ENCODE measurements at places on chromosomes 5 and 9. TPM values are rescaled to one million over a fixed set of nuclear protein-coding genes. Genes with fewer than 3 reads are reported as not detected.

- peaks cover 20% of the 10 kb centered on the region for H3K36me3 ChIP-seq
- no peak overlapping the region for H3K4me3 ChIP-seq
- no peaks in the 10 kb centered on the region for H3K4me1 ChIP-seq
- DNase-seq, result no peak
- no peak overlapping the region for H3K27ac ChIP-seq
Measured at GRCh38 chr5:14710313-14710994, 45.9 kb downstream of the OTULIN start.

DNA sequence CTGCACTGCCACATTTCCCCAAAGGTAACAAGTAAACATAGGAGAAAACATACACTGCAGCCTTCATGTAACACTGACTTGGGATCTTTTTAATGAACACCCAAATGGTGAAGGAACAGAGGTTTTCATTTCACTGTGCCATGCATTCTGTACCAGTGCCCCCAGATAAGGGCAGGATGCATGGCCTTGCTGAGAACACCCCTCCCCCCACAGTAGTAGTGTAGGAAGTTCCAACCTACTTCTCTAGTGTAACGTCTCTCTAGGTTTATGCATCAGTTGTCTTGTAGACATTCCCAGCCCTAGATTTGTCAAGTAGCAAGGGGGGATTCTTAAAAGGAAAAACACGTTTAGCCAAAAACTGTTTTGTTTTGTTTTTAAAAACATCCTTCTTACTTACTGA is 29.9 kb downstream of the MAP3K1 start:
- no peak overlapping the region for H3K4me3 ChIP-seq
- no peak for DNase-seq
- no peaks in the 10 kb centered on the region for H3K36me3 ChIP-seq
- H3K27ac ChIP-seq, result no peak overlapping the region
- peaks cover 15% of the 10 kb centered on the region for H3K4me1 ChIP-seq

GRCh38 chr9:104319198-104319597 is 184.9 kb upstream of the OR13F1 start:
- no peak for DNase-seq
- H3K4me1 ChIP-seq, result no peaks in the 10 kb centered on the region
- no peak overlapping the region for H3K4me3 ChIP-seq

DNA sequence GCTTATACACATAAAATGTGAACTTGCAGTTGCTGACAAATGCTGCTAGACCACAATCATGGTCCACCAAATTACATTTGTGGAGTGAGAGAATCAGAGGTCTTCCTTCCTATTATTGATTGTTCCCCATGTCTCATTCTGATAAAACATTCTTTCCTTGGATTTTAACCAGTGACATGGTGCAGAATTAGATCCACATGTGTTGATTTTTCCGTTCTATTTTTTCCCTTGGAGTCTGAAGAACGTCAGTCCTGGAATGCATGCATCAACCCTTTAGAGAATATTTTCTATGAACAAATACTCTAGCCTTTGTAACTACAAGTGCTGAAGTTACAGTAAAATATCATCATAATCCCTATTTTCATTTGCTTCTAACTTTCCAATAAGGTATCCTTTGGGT is 170.7 kb upstream of the SPRY4 start:
- H3K27ac ChIP-seq, result no peak overlapping the region
- no peak overlapping the region for H3K4me3 ChIP-seq
- no peaks in the 10 kb centered on the region for H3K4me1 ChIP-seq
- H3K36me3 ChIP-seq, result no peaks in the 10 kb centered on the region
- DNase-seq, result no peak
- peaks cover 14% of the 10 kb centered on the region for H3K27me3 ChIP-seq

DNA sequence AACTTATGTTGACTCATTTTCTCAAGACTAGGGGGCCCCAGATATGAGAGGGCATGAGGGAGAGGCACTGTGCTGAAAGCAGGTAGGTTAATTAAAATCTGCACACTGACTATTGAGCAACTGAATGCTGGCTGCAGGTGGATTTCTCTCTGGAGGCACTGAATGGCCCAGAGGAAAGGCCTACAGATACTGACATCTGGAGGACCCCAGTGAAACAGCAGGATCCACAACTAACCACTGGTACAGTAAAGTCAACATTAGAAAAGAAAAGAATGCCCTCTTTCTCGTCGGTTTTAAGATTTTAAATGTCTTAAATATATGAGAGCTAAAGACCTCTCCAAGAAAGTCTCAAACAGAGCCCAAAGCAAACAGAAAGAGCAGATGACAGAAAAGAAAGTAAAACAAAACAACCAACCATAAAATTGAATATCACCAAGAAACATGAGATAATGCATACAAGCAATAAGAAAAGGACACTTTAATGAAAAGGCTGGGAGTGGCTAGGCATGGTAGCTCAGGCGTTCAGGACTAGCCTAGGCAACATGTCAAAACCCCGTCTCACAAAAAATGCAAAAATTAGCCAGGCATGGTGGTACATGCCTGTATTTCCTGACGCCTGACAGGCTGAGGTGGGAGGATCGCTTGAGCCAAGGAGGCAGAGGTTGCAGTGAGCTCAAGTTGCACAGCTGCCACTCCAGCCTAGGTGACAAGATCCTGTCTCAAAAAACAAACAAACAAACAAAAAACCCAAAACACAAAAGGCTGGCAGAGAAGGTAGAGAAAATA is 43.3 kb downstream of the PUM3 start:
- H3K27ac ChIP-seq, result peak overlapping the region; percentile 40
- H3K4me3 ChIP-seq, result no peak overlapping the region
- H3K36me3 ChIP-seq, result peaks cover 4% of the 10 kb centered on the region

DNA sequence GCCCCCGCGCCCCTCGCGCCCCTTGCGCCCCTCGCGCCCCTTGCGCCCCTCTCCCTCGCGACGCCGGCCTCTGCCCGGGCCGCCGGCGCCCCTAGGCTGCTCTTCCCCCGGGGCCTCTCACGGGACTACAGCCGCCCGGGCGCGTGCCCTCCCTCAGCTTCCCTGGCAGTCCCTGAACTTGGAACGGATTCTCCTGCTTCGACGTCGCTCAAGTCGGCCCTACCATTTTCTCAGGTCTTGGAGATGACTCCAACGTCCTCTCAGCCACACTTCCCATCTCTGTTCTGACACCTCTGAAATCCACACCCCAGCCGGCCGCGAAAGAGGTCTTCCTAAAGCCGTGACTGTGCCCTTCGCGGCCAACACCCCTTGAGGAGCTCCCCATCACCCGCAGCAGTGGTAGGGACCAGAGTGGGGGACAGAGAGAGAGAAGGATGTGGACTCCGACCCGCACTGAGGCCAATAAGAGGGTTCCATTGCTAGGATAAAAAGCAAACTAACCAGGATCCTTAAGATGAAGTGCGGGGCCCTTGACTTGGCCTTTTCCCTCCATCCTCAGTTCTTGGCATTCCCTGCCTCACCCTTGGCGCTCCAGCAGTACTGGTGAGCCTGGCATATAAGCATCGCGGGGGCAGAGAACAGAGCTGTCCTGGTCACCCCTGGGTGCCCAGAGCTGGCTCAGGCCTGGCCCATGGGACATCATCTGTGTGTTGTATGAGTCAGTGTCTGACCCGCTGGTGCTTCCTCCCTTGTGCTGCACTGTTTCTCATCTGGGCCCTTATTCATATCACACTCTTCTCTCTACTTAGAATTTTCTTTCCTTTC is 38.6 kb upstream of the GARNL3 start:
- H3K27me3 ChIP-seq, result peaks cover 16% of the 10 kb centered on the region
- H3K4me1 ChIP-seq, result no peaks in the 10 kb centered on the region
- H3K27ac ChIP-seq, result no peak overlapping the region
- no peak for DNase-seq
- H3K36me3 ChIP-seq, result no peaks in the 10 kb centered on the region
- H3K4me3 ChIP-seq, result peak overlapping the region; percentile 58

DNA sequence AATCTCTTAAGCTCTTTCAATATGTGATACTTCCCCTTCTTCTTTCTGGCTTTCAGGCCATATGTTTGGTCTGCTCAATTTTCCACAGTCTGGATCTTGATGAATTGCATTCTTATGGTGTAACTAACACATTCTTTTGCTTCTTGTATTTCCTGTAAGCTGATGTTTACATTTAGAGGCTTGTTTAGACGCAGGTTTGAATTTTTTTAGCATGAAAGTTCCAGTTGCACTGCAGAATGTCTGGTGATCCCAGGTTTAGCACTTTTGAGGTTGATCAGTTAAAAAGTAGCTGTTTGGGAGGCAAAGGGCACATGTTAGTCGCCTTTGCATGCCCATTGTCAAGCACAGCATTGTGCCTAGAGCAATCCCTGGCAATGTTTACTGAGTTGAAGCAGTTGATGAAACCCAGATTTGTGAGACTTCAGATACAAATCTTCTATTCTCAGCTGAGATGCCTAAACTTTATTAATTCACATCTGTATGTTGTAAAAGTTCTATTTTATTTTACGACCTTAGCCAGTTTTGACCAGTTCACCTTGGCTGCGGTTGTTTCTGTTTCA is 59.6 kb upstream of the SPATA31C2 start:
- H3K27ac ChIP-seq, result no peak overlapping the region
- peaks cover 8% of the 10 kb centered on the region for H3K4me1 ChIP-seq
- no peaks in the 10 kb centered on the region for H3K36me3 ChIP-seq
- no peaks in the 10 kb centered on the region for H3K27me3 ChIP-seq
- H3K4me3 ChIP-seq, result no peak overlapping the region

Gene GARIN3
- not detected for polyA plus RNA-seq

All from cardiac muscle cell (in vitro differentiated cells and primary cell).